ENCODE measurements at places on chromosomes 3 and 15.

DNA sequence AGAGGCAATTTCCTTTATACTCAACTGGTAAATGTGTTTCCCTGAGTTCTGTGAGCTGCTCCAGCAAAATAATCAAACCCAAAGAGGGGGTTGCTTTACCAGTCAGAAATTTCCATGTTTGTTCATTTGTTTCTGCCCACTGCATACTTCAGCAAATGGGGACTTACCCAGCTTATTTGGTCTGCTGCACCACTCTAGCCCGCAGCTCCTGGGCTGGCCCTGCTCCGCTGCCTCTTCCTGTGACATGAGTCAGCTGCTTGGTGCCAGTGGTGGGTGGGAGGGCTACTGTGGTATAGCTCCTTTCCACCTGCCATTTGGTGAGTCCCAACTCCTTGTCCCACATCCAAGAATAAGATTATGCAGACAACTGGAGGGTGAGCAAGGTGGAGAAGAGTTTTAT lies 644.2 kb downstream of the MCTP2 start:
- DNase-seq: no peak

GRCh38 chr15:63612300-63612699 lies 15.1 kb downstream of the FBXL22 start:
- no peak for DNase-seq

DNA sequence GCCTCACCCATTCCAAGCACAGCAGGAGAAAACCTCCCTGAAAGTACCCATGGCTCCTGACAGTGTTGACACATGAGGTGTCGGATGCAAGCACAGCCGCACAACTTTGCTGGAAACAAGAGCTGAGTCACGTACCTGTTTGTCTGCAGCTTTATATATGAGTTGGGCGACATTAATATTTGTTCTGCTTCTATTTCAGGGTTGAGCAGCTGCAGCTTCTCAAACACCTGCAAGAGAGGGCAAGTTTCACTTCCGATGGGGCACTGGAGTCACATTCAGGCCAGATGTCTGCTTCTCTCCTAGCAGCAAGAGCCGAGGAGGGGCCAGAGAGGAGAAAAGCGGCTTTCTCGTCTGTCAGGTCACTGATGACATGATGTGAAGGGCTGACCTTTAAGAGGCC lies 88.0 kb downstream of the NUP210 start:
- no peak for DNase-seq

- no peak for DNase-seq
Observed at GRCh38 chr15:33971811-33972210, 3.5 kb downstream of the CHRM5 start.

GRCh38 chr3:186959029-186959624 lies 28.8 kb downstream of the ST6GAL1 start:
- no peak for DNase-seq

GRCh38 chr3:159488602-159489001 lies 500.0 kb upstream of the IL12A start:
- no peak for DNase-seq

- DNase-seq: no peak
Observed at GRCh38 chr15:58505581-58505980, 73.8 kb downstream of the LIPC start.

GRCh38 chr3:51382947-51383578 lies 2.0 kb upstream of the MANF start:
- DNase-seq: no peak

DNA sequence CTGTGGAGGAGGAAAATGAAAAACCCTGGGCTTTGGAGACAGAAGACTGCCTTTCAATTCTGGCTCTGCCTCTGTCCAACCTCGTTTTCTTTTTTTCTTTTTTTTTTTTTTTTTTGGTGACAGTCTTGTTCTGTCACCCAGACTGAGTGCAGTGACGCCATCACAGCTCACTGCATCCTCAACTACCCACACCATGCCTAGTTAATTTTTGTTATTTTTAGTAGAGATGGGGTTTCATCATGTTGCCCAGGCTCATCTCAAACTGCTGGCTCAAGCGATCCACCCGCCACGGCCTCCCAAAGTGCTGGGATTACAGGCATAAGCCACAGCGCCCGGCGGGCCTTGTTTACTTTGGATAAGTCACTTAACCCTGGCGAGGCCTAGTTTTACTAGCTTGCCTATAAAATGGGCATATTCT lies 66.3 kb upstream of the SLC25A26 start:
- no peak for DNase-seq

GRCh38 chr3:29408676-29409075 lies 127.8 kb downstream of the RBMS3 start:
- no peak for DNase-seq

- DNase-seq: no peak
Observed at GRCh38 chr3:125480656-125481374, 39.2 kb downstream of the SNX4 start.

DNA sequence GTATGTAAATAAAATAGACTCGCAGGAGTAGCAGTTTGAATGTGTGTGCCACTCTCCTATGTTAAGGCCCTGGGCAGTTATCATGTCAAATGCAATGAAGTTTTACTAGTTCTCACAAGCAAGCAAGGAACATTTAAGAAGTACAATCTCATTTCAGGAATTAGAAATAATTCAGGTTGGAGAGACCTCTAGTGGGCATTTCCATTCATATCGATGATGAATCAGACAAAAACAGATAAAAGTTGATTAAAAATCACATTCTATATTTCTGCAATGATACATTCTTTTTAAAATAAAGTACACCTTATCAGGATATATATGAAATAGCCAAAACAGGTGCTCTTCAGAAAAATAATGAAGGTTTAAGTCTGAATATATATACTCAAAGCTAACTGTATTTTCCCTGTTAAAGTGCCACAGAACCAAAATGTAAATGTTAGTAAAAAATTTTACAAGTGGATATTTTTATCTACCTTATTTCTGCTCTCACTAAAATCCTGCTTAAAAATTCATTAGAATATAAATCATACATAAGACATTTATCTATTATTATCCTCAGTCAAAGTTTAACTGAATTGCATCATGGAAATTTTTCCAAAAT lies 492.4 kb upstream of the FRG2C start:
- no peak for DNase-seq

GRCh38 chr3:107962946-107963345 lies 127.9 kb downstream of the CD47 start:
- no peak for DNase-seq

DNA sequence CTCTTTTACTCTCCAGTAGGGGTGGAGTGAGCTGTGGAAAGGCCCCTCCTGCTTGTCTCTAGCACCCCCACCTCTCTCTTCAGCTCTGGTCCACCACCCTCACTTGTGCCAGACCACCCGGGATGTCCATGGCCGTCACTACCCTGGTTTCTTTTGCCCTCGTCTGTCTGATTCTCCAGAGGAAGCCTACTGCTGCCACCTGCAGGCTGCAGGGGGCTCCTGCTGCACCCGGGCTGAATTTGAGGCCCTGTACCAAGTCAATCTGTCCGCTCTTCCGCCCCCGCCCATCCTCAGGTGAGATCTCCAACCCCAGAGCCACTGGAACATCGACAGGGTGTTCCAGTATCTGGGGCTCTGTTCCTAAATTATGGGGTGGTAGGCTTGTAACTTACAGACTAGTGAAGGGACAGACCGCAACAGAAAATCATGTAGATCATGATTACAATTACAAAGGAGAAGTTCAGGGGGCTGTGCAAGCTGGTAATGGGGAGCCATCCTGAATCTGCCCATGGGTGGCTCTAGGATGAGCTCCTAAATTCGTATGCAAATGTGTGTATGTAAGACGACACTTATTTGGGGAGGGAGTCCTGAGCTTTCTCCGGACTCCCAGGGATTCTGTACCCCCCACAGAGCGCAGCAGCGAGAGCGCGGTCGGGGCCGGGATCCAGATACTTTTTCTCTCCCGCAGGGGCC lies 683 bp upstream of the UNC45A start:
- peak; percentile 90 for DNase-seq

- DNase-seq: no peak
Observed at GRCh38 chr3:13509059-13509815, 29.1 kb downstream of the HDAC11 start.

DNA sequence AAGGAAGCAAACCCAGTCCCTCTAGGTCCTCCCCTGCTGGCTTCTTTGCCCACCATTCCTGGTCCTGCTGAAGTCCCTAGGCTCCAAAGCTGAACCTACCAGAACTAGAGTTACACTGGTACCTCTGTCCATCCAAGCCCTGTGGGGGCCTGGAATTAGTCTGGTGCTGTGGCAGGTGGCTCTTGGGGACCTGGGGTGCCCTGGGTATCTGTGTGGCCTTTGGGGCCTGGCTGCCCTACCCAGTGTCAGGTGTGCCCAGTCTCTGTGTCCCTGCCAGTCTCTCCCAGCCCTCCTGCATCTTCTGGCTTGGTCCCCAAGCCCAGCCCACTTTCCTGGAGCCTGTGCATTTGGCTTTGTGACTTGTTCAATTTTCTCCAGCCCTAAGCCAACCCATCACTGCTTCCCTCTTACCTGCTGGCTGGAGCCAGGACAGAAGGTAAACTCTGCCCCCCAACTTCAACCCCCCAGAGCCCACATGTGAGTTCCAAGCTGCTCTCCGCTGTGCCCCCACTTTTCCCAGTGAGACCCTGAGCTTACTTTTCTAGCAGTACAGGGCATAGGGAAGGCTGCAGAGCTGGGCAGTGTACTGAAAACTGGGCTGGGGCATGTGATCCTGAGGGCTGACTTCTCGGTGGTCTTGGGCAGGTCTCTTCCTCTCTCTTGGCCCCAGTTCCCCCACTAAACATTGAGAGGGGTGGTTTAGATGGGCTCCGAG lies 28.3 kb upstream of the HHATL start:
- DNase-seq: no peak

- DNase-seq: no peak
Observed at GRCh38 chr3:169923831-169924230, 12.5 kb downstream of the SAMD7 start.

DNA sequence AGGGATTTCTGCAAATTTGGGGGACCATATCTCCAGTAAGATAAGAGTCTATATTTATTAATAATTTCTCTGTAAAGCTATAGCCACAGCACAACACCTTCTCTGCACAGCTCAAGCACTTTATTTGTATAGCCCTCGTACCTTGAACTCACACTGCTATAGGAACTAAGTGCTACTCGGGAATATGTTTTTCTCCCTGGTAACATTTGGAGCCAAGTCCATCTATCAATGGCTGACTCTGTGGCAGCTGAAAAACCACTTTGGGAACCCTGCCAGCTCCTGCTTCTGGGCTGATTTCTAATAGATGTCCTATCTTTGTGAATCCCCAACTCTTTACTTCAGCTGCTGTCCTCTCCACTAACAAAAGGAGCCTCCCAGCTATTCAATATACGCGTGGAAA lies 298.5 kb downstream of the GBE1 start:
- peak; percentile 53 for DNase-seq

GRCh38 chr3:74883690-74884089 lies 269.2 kb upstream of the CNTN3 start:
- DNase-seq: no peak

DNA sequence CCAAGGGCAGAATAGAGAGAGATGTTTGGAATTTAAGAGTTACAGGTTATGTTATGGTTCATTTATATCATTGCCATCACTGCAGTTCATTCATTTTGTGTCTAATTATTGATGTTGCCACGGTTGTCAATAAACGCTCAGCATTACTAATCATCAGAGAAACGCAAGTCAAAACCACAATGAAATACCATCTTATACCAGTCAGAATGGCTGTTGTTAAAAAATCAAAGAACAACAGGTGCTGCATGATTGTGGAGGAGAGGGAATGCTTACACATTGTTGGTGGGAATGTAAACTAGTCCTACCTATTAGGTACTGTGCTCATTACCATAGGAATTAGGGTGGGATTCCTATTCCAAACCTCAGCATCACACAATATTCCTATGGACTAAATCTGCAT lies 350.5 kb downstream of the TIGIT start:
- DNase-seq: no peak

DNA sequence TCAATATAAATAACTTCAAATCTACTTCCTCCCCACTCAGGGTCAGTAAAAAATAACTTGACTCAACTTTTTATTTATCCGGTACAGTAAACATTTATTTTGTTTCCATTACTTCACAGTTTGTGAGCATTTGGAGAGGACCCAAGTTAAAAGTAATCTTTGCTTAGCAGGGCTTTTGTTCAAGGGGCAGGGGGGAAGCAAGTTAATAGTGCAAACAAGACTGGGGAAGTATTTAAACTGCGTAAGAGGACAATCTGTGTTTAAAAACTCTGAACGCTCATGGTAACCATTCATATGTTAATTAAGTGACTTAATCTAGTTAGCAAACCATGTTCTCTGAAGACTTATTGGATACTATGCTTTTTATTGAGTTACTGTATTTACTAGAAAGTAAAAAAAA lies 346.2 kb downstream of the SLC9A9 start:
- no peak for DNase-seq

DNA sequence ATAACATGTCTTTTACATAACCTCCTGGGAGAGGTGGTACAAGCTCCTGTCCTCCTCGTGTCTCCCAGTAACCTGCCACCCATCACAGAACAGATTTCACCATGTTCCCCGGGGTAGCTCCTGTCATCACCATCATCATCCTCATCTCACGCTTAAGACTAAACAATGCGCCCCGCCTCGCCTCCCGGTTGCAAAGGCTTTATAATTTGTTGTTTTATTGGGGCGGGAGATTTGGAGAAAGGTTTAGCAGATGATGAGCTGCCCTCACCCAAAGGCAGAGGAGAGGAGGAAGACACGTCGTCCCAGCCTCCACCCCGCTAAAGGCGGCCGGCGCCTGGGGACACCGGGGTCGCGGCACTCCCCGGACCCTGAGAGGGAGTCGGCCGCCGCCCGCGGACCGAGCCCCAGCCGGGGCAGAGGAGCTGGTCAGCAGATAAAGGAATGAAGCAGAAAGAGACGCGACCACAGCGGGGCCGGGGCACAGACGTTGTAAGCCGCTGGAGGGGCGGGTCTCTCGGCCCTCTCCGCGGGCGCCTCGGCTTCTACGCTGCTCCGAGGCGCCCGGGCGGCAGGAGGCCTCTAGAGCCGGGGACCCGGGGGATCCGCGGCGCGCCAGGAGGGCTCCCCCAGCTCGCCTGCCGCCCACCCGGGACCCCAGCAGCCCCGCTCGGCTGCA lies 589 bp downstream of the HERC1 start:
- DNase-seq: peak; percentile 25

- DNase-seq: no peak
Observed at GRCh38 chr3:43766672-43767465, 76.1 kb downstream of the ABHD5 start.

GRCh38 chr3:113769551-113769950 lies 22.7 kb downstream of the ATP6V1A start:
- no peak for DNase-seq

- peak; percentile 80 for DNase-seq
Observed at GRCh38 chr15:57595011-57595866, 3.5 kb downstream of the MYZAP start.

GRCh38 chr15:93179072-93179471 lies 90.1 kb upstream of the RGMA start:
- DNase-seq: peak; percentile 57

GRCh38 chr15:95946926-95947325 lies 383.6 kb upstream of the NR2F2 start:
- no peak for DNase-seq

- DNase-seq: no peak
Observed at GRCh38 chr3:178275793-178276192, 260.4 kb upstream of the KCNMB2 start.

GRCh38 chr3:197736010-197736490 lies 654 bp downstream of the RUBCN start:
- peak; percentile 64 for DNase-seq

- DNase-seq: no peak
Observed at GRCh38 chr15:45536934-45537333, 14.4 kb upstream of the SLC30A4 start.

- DNase-seq: no peak
Observed at GRCh38 chr3:151109286-151109800, 23.9 kb downstream of the MED12L start.

Measured in adrenal gland (tissue), 19 donors.